ENCODE measurements at places on chromosomes 16 and 17.

- no peak for DNase-seq
Observed at GRCh38 chr16:85947230-85948137, 48.5 kb downstream of the IRF8 start.

GRCh38 chr17:29927546-29927945 lies 2.5 kb downstream of the SSH2 start:
- no peak for DNase-seq

DNA sequence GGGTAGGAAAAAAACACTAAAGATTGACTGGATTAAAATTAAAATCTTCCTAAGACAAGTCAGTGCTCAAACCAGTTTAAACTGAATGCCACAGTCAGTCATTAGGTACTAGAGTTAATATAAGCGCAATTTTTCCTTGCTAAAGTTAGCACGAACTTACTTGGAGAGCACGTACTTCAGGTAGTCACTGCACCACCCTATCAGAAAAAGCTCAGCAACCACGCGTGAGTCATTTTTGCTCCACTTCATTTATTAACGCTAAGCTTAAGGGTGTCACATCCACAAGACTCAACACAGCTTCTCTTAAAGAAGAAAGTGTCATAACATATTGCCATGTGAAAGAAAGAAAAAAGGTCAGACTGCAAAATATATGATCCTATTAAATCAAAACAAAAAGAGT lies 53.1 kb downstream of the TEX2 start:
- DNase-seq, result no peak

- no peak for DNase-seq
Observed at GRCh38 chr17:27635275-27635823, 4.4 kb downstream of the LGALS9 start.

GRCh38 chr16:72072514-72073342 lies 9.7 kb downstream of the HPR start:
- DNase-seq, result no peak

All from nephron progenitor cell (in vitro differentiated cells).